ENCODE measurements at places on chromosomes 3 and 15. TPM values are rescaled to one million over a fixed set of nuclear protein-coding genes. Genes with fewer than 3 reads are reported as not detected.

GRCh38 chr3:152281133-152281713 lies 12.5 kb downstream of the MBNL1 start:
- no peak for DNase-seq
- peaks cover 71% of the 10 kb centered on the region for H3K4me1 ChIP-seq
- no peaks in the 10 kb centered on the region for H3K27me3 ChIP-seq
- H3K27ac ChIP-seq = peak overlapping the region; percentile 78
- peaks cover 13% of the 10 kb centered on the region for H3K36me3 ChIP-seq
- H3K4me3 ChIP-seq = no peak overlapping the region

Gene STAB1
- total RNA-seq = 0.07 TPM

- no peak for DNase-seq
- H3K27ac ChIP-seq = no peak overlapping the region
- no peak overlapping the region for H3K4me3 ChIP-seq
Observed at GRCh38 chr3:139906418-139906817, 28.6 kb upstream of the CLSTN2 start.

DNA sequence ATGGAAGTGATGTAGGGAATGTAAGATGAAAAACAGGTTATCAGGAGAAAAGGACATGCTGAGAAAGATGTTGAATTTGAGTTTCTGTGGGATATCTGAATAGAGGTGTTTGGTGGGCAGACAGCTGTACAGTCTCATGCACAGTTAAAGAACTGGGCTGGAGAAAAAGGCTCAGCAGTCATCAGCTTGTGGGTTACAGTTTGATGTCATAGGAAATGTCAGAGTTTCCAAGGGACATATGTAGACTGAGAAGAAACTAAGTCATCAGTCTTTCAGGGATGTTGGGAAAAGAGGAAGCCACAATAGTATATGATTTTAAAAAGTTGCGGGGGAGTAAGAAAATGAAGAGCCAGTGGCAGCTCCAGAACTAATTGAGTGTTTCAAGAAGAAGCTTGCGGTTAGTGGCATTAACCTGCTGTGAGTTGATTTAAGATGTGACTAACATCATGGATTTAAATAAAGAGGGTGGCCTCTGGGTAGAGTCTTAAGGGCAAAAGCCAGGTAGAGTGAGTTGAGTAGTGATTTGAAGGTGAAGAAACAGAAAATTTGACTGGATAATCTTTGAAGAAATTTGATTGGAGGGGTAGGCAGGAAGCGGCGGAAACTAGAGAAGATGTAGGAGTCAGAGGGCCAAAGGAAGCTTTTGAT lies 24.6 kb downstream of the GORASP1 start:
- peaks cover 17% of the 10 kb centered on the region for H3K4me1 ChIP-seq
- no peak for DNase-seq
- H3K27me3 ChIP-seq = no peaks in the 10 kb centered on the region
- H3K36me3 ChIP-seq = peaks cover 48% of the 10 kb centered on the region
- no peak overlapping the region for H3K4me3 ChIP-seq
- H3K27ac ChIP-seq = peak overlapping the region; percentile 70

DNA sequence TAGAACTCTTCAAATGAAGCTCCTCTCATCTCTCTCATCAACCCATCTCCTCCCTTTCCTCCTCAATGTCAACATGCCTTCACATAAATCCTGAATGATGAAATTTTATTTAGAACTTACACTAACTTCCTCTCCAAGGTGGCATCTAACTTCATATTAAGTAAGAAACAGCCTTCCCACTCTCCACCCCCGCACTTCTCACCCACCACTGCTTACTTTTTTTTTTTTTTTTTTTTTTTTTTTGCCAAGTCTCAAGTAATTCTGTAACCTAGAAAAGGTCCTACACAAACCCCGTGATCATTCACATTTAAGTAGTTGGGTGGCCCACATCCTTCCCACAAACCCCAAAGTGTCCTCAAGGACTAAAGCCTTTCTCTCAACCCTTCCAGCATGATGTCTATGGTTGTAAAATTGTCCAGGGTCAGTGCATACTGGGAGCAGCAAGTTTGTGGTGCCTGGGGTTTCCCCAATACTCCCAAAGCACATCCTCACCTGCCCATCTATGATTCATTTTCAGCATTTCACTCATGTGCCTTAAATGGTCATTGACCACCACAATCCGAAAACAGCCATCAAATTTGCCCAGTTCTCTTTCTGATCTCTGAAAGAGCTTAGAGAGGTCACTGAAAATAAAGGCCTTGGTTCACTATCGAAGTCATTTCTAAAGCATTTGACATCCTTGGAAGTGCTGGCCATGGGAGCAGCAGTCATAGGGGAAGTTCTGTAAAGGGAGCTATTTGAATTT lies 47.2 kb downstream of the CD86 start:
- peaks cover 6% of the 10 kb centered on the region for H3K36me3 ChIP-seq
- H3K27me3 ChIP-seq = no peaks in the 10 kb centered on the region
- H3K4me1 ChIP-seq = peaks cover 38% of the 10 kb centered on the region
- peak overlapping the region; percentile 62 for H3K27ac ChIP-seq
- H3K4me3 ChIP-seq = no peak overlapping the region
- no peak for DNase-seq

DNA sequence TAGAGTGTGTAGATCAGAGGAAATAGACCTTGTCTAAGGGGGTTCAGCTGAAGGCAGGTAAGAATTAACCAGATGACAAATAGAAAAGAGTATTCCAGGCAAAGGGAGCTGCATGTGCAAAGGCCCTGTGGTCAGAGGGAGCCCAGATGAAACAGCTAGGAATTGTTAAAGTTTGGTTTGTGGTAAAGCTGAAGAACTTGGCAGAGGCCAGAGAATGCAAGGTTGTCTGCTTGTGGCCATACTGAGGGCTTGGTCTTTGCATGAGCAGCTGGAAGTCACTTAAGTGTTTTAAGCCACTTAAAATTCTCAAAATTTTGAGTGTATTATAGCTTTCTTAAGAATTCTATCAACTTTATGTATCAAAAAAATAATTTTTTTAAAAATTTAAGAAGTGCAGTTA lies 116.5 kb downstream of the NEK10 start:
- H3K27me3 ChIP-seq = no peaks in the 10 kb centered on the region
- no peaks in the 10 kb centered on the region for H3K4me1 ChIP-seq
- H3K4me3 ChIP-seq = no peak overlapping the region

GRCh38 chr3:172256101-172256734 lies 192.0 kb downstream of the GHSR start:
- H3K4me1 ChIP-seq = peaks cover 24% of the 10 kb centered on the region
- no peaks in the 10 kb centered on the region for H3K27me3 ChIP-seq
- H3K36me3 ChIP-seq = peaks cover 51% of the 10 kb centered on the region
- no peak overlapping the region for H3K4me3 ChIP-seq
- no peak for DNase-seq

Gene GP5
- total RNA-seq = 0.23 TPM

GRCh38 chr3:71973274-71974030 lies 188.5 kb upstream of the PROK2 start:
- no peak overlapping the region for H3K4me3 ChIP-seq
- H3K27ac ChIP-seq = no peak overlapping the region
- peaks cover 14% of the 10 kb centered on the region for H3K4me1 ChIP-seq
- no peaks in the 10 kb centered on the region for H3K27me3 ChIP-seq
- DNase-seq = no peak

Gene LPCAT4
- 70.9 TPM for total RNA-seq

DNA sequence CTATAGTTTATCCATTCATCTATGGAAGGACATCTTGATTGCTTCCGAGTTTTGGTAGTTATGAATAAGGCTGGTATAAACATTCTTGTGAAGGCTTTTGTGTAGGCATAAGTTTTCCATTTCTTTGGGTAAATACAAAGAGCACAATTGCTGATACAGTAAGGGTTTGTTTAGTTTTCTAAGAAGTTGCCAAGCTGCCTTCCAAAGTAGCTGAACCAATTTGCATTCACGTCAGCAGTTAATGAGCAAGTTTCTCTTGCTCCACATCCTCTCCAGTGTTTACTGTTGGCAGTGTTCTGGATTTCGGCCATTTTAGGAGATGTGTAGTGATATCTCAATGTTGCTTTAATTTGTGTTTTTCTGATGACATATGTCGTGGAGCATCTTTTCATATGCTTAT lies 34.2 kb downstream of the GABRA5 start:
- H3K4me1 ChIP-seq = no peaks in the 10 kb centered on the region
- H3K27ac ChIP-seq = no peak overlapping the region
- DNase-seq = no peak

Gene CYP1A2
- total RNA-seq = not detected

DNA sequence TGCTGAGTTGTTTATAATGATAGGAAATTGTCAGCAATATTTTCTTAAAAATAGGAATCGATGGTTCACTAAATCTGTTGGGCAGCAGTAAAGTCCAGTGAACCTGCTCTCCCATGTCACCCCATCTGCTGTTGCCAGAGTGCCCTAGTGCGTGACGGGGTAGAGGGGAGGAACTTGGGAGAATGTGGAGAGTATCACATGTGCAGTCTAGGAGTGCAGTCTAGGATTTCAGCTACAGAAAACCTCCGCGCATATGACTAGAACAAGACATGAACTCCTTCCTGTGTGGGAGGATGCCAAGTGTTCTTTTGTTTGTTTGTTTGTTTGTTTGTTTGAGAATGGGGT lies 74.6 kb upstream of the ACAD9 start:
- peak overlapping the region; percentile 37 for H3K4me3 ChIP-seq
- no peaks in the 10 kb centered on the region for H3K27me3 ChIP-seq
- peak overlapping the region; percentile 88 for H3K27ac ChIP-seq

- peaks cover 8% of the 10 kb centered on the region for H3K27me3 ChIP-seq
- no peak overlapping the region for H3K27ac ChIP-seq
- no peaks in the 10 kb centered on the region for H3K36me3 ChIP-seq
- no peak overlapping the region for H3K4me3 ChIP-seq
- peaks cover 6% of the 10 kb centered on the region for H3K4me1 ChIP-seq
Observed at GRCh38 chr3:13538520-13539291, 10.2 kb upstream of the FBLN2 start.

GRCh38 chr3:186452517-186452916 lies 90.5 kb upstream of the DGKG start:
- DNase-seq = no peak
- H3K27me3 ChIP-seq = peaks cover 4% of the 10 kb centered on the region
- H3K27ac ChIP-seq = no peak overlapping the region
- no peak overlapping the region for H3K4me3 ChIP-seq
- no peaks in the 10 kb centered on the region for H3K36me3 ChIP-seq
- no peaks in the 10 kb centered on the region for H3K4me1 ChIP-seq
